Cardiac atrium fibroblast (primary cell): ENCODE measurements at places on chromosomes 11 and 22. TPM values are rescaled to one million over a fixed set of nuclear protein-coding genes. Genes with fewer than 3 reads are reported as not detected.

The INS gene
- total RNA-seq: not detected in 2 replicates

The ZNRF3 gene
- 2.3 and 5.2 TPM in 2 replicates for total RNA-seq

The VSIG2 gene
- total RNA-seq: not detected in 2 replicates

The BIRC3 gene
- under 0.01 and 0.81 TPM in 2 replicates for total RNA-seq

The APOC3 gene
- not detected in 2 replicates for total RNA-seq

The FXYD2 gene
- 1.3 TPM in 1 of 2 replicates, not detected in the other for total RNA-seq

The GAL3ST1 gene
- total RNA-seq: not detected in 2 replicates

The OR51E2 gene
- total RNA-seq: not detected in 2 replicates

The KRTAP5-2 gene
- total RNA-seq: not detected in 2 replicates

The MRGPRE gene
- total RNA-seq: not detected in 2 replicates

The SHANK2 gene
- total RNA-seq: 0.18 and 0.49 TPM in 2 replicates
